ENCODE measurements at places on chromosomes 5 and 9. TPM values are rescaled to one million over a fixed set of nuclear protein-coding genes. Genes with fewer than 3 reads are reported as not detected.
A peak's percentile ranks its signal among the peaks of the same experiment; 100 is the strongest.

- no peak overlapping the region for H3K27ac ChIP-seq
- no peak for DNase-seq
- no peaks in the 10 kb centered on the region for H3K36me3 ChIP-seq
These were observed 266.6 kb downstream of the PRELID2 start for GRCh38 chr5:145568581-145568980.

DNA sequence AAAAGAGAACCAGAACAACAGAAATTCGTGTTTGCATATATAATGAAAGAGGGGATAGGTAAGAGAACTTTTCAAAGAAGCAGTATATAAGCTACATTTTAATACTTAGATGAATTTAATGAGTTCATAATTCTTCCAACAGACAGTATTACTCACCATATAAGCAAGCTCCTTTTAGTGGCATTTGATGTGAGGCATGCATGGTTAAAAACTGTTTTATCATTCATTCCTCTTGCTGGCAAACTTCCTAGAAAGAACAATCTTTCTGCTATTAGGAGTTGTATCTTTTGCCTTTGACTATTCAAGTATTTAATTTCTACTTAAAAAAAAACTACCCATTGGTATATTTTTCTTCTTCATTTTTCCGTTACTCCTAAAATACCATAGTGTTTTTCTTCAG is 65.7 kb upstream of the EIF4EBP3 start:
- no peaks in the 10 kb centered on the region for H3K27me3 ChIP-seq
- H3K4me3 ChIP-seq: no peak overlapping the region
- no peak for DNase-seq
- H3K36me3 ChIP-seq: no peaks in the 10 kb centered on the region
- no peaks in the 10 kb centered on the region for H3K4me1 ChIP-seq

DNA sequence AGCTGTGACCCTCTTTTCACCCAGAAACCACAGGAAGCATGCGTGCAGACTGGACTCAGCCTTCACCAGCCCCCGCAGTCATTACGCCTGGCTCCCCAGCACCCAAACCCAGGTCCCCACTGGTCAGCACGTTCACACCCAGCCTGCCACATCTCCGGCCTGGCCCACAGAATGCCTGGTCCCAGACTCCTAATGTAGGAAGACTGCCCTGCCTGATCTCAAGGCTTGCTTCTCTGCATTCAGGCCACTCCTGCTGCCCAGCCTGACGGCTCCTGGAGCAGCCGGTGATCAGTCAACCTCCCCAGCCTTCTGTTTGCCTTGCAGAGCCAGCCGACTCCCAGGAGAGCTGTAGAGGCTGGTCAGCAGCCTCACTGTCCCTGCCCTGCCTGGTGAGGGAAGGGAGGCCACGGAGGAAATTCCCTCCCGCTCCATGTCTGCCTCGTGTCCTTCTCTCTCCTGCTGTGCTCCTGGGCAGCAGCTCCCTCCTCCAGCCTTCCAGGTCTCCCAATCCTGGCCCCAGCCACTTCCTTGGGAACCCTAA is 25.4 kb downstream of the ADAMTS2 start:
- H3K4me3 ChIP-seq: no peak overlapping the region
- DNase-seq: peak; percentile 40
- H3K36me3 ChIP-seq: no peaks in the 10 kb centered on the region

Gene SYNPO
- 8.4 TPM for total RNA-seq

Gene GOLPH3
- 115 TPM for total RNA-seq
